Osteocyte (in vitro differentiated cells): ENCODE measurements at places on chromosomes 7 and 10. TPM values are rescaled to one million over a fixed set of nuclear protein-coding genes. Genes with fewer than 3 reads are reported as not detected.

- no peak for DNase-seq
Observed at GRCh38 chr10:85557077-85557476, 809.5 kb downstream of the GRID1 start.

DNA sequence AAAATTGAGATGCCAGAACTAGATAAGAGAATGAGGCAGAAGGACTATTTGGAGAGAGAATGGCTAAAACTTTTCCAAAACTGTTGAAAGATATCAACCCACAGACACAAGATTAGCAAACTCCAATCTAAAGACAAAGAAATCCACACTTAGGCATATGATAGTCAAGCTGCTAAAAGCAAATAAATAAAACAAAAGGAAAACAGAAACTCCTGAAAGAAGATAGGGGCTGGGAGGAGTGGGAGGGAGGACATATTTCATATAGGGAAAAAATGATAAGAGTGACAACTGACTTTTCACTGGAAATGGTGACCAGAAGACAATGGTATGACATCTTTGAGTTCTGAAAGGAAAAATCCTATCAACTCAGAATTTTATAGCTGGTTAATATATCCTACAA lies 105.4 kb upstream of the ADO start:
- no peak for DNase-seq

- DNase-seq, result peak; percentile 89
Observed at GRCh38 chr10:24723788-24724380, at the start of gene ARHGAP21. Gene ARHGAP21 (minus strand): TSS chr10:24723887. CDS start chr10:24721899, 1,988 bp downstream.

DNA sequence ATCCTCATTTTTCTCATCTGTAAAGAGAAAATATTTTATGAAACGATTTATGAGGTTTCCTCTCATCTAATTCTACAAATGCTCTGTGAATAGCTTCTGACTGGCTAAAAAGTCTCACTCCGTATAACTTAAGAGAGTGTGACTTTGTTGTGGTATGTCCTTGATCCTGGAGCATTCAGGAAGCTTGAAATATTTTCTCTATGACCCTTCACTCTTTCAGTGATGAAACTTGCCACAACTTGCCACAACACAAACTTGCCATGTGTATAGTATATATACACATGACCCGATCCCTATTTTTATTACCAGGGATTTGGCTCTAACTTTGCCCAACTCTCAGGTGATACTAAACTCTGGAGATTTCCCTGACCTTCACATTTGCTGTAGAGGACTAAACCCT lies 74.1 kb downstream of the TES start:
- DNase-seq, result no peak

DNA sequence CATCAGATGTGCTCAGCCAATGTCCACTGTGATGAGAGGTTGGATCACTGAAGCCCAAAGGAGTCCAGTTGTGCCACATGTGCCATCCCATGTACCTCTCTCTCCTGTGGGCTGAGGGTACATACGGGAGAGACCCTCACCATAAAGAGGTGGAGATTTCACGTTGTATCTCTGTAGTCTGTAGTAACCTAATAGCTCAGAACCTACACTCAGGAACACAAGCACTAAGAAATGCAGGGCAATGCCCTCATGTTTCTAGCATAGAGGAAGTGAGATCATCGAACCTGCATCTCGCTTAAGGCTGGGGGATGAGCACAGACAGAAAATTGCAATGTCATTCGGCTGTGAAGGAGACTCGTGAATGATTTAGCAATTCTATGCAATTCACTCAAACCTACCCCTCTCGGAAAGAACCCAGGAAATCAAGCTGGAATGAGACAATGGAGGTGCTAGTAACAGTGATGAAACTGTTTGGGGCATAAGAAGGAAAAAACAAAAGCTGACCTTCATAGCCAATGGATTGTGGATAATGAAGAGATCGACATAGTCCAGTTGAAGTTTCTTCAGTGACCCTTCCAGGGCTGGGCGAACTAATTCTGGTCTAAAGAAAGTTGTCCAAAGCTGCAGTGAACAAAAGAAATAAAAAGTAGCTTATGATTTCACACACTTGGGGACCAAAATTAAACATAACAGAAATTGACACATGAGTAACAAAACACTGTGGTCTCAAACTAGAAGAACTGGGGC lies 80.3 kb upstream of the UCN3 start:
- no peak for DNase-seq

Gene IFIT5
- total RNA-seq, result 22.5 and 22.7 TPM in 2 replicates

Gene ERLIN1
- total RNA-seq, result 28.2 and 34.4 TPM in 2 replicates

- DNase-seq, result peak; percentile 8
Observed at GRCh38 chr10:78414380-78414779, 380.7 kb downstream of the RPS24 start.

DNA sequence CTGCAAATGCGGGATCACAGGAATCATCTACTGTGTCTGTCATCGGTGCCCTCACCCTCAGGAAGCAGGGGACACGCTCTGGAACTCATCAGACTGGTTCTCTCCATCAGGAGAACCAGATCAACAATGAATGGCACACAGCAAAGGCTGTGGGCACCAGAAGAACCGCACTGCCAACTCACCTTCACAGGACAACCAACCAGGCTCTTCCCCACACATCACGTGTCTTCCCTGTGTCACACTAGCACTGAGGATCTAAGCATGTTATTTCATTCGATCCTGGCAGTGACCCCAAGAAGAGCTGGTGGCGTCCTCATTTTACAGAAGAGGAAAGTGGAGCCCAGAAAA lies 106.1 kb downstream of the TNS3 start:
- DNase-seq, result no peak

Gene HABP2
- total RNA-seq, result 0.11 and 0.18 TPM in 2 replicates

GRCh38 chr10:16992611-16993119 lies 136.9 kb downstream of the CUBN start:
- DNase-seq, result no peak

- no peak for DNase-seq
Observed at GRCh38 chr10:66162560-66163143, 763.2 kb upstream of the LRRTM3 start.

DNA sequence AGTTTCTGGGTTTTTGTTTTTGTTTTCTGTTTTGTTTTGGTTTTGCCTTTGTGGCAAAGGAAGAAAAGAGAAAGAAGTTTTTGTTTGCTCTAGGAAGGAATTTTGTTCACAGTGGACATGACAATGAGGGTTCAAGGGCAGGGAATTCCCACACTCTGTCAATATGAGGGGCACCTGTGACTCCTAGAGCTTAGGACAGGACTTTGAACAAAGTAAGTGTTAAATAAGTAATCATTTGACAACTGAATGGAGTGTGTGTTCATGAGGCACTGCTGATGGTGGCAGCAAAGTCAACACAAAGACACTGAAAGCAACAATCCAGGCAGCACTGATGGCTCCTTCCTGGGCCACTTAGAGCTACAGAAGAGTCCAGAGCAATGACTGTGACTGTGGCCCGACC lies 1381.1 kb upstream of the LRRTM3 start:
- DNase-seq, result no peak

- peak; percentile 84 for DNase-seq
Observed at GRCh38 chr7:155166673-155167370, 96.7 kb downstream of the HTR5A start.

DNA sequence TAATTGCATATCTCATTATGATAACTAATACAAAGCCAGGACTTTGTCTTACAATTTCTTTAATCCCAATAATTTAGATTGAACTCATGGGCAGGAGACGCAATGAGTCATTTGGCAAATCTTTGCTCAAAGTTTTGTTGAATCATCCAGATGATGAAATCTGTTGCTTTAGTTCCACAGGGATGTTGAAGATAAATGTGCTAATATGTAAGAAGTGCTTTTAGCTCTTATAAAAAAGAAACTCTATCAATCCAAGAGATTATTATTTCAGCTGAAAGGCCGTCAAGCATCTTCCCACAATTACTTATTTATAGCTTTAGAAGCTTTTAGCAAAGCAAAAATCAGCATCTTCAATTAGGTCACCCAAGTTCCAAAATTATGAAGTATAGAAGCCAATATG lies 36.8 kb upstream of the ANK3 start:
- DNase-seq, result no peak

- no peak for DNase-seq
Observed at GRCh38 chr7:28779954-28780353, 178.2 kb downstream of the TRIL start.

GRCh38 chr10:70981936-70982335 lies 93.6 kb upstream of the PCBD1 start:
- DNase-seq, result no peak

Gene ANKRD2
- not detected in 2 replicates for total RNA-seq

DNA sequence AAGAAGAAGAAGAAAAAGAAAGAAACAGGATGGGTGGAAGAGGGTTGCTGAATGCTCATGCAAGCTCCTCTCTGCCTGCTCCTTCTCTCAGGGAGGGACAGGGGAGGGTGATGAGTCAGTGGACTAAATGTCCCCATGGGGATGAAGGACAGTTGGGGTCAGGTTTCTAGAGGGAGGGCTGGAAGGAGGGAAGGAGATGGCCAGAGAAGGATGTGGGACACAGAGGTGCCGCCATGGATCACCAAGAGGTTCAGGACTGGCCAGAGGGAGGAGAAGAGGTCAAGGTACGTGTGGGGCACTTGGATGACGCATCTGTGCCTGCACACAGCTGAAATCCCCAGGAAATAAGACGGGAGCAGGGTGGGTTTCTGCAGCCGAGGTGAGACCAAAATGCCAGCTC lies 88.9 kb upstream of the GTF2I start:
- DNase-seq, result no peak

DNA sequence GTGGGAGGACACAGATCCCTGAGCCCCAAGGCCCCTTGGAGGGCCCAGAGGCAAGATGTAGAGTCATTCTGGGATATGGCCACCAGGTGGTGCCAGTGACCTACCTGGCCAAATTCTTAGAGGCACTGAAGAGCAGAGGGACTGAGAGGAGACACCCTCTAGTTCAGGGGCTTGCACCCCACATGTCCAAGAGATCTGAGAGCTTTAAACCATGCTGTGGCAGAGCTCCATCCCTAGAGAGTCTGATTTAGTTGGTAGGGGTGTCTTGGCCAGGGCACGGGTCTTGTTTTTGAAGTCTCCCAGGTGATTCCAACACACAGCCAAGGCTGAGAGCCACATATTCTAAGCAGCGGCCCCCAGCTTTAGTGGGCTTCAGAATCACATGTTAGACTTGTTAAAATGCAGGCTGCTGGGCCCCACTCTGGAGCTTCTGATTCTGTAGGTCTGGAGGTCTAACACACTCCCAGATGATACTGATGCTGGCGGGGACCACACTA lies 52.5 kb downstream of the PRF1 start:
- DNase-seq, result no peak

GRCh38 chr7:333393-333764 lies 43.4 kb downstream of the FOXL3 start:
- no peak for DNase-seq

DNA sequence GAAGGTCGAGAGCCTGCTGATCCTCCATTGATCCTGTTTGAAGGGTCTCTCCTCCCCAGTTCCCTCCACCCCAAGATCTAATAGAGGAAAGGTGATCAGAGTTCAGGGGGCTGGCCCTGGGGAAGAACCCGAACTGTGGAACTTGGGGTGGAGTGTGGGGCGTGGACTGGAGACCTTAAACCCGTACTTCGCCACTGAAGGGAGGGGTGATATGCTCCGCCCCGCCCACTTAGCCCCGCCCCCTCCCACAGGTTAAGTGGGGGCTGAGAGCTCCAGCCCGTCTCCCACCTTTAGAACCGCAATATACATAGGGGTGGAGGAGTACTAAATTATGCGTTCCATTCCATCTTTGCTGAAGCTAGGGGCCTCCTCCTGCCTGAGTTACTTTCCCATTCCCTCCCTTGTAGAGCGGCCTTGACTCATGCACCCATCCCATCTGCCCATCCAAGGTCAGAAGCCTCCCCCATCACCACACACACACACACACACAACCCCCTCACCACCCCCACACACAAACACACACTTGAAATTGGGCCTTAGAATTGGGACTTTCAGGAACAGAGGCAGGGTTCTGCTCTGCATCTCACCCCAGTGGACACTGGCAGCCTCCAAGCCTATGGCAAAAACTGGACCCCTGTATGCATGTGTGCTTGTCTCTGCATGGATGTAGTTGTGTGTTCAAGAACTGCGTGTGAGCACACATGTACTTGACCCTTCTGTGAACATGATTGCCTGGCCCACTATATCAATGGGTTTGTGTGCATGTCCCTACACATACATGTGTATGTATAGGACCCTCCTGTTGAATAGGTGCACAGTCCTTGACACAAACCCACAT lies 991 bp downstream of the SEMA4G start:
- DNase-seq, result peak; percentile 70

- DNase-seq, result no peak
Observed at GRCh38 chr10:61197057-61197456, 253.1 kb upstream of the RHOBTB1 start.

Gene GPR15LG
- not detected in 2 replicates for total RNA-seq

DNA sequence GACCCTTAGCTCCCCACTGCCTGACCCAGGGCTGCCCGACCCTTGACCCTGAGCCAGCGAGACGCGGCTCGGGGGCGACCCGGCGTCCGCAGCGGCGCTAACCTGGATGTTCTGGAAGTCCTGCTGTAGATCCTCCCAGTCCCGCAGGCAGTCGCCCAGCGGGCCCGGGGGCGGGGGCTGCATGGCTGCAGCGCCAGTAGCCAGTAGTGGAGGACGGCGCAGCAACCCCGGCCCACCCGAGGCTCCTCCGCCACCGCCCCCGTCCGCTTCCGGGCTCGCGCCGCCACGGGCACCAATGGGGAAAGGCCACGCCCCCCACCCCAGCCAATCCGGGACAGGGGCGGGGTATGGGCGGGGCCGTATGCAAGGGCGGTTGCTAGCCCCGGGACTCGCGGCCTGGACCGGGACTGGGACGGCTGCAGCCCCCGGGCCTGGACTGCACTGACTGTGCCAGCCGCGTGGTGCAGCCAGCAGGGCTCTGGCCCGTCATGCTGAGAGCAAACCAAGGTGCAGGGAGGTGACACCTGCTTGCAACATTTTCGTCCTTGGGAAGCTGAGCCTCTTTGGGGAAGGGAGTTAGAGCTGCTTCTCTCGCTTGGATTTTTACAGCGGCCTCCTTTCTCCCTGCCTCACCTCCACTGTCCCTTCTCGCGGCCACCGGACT lies at the start of gene TMEM120A:
TMEM120A (minus strand) TSS at position 208 of the 664 bp plus-strand sequence; CDS start at position 183, 25 bp downstream.
- peak; percentile 99 for DNase-seq

Gene GSTO1
- total RNA-seq, result 71.8 and 77.4 TPM in 2 replicates

DNA sequence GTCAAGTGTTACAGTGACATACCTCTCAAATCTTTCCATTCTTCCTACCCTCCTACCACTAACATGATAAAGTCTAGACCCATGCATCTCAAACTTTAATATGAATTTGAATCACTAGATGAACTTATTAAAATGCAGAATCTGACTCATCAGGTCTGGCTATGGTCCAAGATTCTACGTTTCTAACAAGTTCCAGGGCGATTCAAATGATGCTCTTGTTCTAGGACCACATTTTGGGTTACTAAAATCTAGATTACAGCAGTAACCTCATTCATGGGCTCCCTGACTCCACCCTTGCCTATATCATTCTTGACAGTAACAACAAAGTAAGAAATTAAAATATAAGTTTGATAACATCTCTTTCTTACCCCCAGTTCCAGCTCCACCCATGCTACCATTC lies 124.8 kb upstream of the LSM8 start:
- DNase-seq, result no peak

Gene GRM8
- total RNA-seq, result 0.51 and 0.86 TPM in 2 replicates

Gene FXYD4
- total RNA-seq, result not detected in 2 replicates

- no peak for DNase-seq
Observed at GRCh38 chr7:90192876-90193750, 18.4 kb upstream of the STEAP2 start.

GRCh38 chr10:5806745-5807144 lies 6.5 kb downstream of the GDI2 start:
- no peak for DNase-seq

- no peak for DNase-seq
Observed at GRCh38 chr10:25849988-25850387, 84.0 kb upstream of the MYO3A start.

Gene CDC14C
- not detected in 2 replicates for total RNA-seq
